ENCODE measurements at places on chromosomes 1 and 21.

- no peak for DNase-seq
Measured at GRCh38 chr1:20080441-20081352, 10.7 kb downstream of the PLA2G5 start.

DNA sequence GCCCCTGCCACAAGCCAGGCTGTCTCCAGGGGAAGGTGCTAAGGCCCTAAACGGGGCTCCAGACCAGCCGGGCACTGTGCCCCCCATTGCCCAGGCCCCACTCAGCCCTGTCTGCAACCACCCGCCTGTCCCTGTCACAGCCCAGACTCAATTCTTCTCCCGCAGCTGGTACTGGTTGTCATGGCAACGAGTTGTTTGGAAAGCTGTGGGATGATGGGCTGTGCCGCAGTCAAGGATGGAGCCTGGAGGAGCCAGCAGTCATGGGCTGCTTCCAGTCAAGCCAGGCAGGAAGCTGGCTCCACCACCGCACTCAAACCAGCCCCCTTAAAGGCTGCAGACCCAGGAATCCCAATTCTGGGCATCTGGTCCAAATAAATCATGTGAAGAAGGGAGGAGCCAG lies 4.2 kb downstream of the SPOCD1 start:
- no peak for DNase-seq

GRCh38 chr1:81954534-81955020 lies 153.8 kb downstream of the ADGRL2 start:
- DNase-seq, result no peak

- DNase-seq, result no peak
Measured at GRCh38 chr1:177913762-177914540, 55.9 kb downstream of the SEC16B start.

DNA sequence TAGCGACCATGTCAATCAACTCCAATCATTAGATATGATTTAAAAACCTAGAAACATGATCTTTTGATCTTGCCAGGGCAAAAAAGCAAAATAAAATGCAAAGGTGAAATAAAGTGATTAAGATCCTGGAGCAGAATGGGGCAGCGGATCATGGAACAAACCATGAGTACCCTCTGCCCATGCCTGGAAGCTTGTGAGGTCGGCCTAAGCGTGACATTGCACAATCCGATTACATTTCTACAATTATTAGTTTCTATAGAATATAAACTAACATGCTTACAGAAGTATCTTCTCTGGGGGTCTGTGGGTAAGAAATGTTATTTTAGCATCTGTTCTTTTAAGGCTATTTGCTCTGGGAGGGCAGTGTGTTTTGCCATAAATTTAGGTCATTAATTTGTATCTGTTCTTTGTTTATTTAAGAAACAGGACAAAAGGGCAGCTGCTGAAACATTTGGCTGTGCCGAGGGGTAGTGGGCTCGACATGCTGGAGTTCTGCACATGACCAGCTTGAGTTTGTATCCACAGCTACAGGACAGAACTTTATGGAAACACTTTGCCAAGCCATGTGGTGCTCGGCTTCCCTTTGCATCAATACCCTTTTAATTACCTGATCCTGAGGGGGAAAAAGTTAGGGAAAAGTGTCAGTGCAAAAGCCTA lies 55.9 kb downstream of the ZBTB18 start:
- no peak for DNase-seq

- no peak for DNase-seq
Measured at GRCh38 chr1:41618066-41618825, 133.8 kb upstream of the EDN2 start.

DNA sequence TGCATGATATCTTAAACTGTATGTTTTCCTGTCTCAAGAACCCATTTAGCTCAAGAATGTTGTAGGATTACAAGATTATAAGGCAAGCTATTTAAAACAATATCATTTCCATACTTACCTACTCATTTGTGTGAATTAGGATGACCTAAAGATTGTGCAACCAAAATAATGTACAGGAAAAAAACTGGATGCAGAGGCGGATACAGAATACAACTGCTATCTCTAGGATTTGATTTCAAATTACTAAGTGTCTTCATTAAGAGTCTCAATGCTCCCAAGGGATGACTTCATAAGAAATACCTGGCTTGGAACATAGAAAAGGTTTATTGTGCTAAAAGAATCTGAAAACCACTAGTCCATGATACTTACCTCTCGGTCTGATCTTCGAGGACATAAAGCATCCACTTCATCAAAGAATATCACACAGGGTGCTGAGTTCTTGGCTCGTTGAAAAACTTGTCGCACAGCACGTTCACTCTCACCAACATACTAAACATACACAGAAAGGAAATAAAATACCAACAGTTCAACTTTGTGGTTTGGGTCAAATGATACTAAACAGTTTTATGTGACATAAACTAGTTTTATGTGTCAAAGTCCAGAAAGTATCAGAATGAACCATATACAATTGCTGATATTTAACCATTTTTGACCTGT lies 54.9 kb downstream of the NVL start:
- no peak for DNase-seq

DNA sequence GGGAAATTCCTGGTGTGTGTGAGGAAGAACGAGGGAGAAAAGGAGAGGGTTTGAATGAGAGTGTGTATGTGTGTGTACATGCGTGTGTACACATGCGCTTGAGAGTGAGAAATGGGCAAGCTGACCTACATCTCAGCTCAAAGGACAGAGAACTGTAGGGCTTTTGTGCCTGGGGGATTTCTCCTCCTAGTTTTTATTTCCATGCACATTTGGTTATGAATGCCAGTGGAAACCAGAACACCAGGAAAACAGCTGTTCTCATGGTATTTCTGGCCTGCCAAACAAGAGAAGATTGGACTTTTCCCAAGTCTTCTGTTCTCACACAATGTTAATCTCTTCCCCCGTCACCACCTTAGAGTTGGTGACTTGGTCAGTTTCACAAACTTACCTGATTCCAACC lies 45.2 kb downstream of the SLC44A3 start:
- DNase-seq, result no peak

GRCh38 chr21:37829447-37829846 lies 86.8 kb downstream of the KCNJ6 start:
- DNase-seq, result no peak

DNA sequence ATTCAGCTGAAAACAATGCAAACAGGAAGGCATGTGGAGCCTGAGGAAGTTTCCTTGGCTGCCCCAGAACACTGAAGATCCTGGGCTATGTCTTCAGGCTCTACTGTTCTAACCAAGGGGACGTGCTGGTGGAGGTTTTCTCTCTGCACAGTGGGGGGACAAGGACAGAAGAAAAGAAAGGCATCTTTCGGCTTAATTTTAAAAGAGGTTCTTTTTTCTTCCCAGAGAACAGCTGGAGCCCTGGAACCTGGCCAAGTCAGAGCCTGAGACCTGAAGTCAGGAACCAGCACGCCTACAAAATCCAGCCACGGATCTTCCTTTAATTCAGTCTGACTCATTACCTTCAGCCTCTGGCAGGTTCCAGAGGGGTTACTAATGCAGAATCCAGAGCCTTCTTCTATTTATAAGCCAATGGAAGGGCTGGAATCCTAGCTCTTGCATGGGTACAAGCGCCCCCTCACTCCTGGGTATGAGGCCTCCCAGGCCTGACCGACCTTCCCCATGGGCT lies 19.8 kb downstream of the CTNNBIP1 start:
- DNase-seq, result no peak

DNA sequence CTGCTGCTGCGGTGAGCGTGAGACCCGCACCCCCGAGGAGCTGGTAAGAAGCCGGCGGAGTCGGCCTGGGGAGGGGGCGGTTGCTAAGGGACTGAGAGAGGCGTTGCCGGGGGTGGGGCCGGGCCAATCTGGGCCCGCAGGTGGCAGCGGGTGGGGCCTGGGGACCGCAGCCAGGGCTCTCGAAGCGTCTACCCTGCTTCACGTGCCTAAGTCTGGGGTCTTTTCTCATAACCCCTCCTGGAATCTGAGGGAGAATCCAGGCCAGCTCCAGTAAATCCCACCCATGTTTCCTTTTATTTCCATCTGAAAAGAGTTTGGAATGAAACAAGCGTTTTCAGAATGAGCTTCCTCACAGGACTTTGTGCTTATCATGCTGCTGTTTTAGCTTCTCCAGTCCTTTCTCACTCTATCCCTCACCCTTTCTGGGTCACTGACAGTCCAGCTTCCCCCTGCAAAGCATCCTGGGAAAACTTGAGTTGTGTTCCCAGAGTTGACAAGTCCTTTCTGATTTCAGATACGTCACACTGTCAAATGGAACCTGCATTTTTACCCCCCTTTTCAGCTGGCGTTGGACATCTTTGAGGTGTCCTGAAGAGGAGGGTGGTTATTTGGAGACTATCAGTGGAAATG lies 431 bp downstream of the CLCN6 start:
- DNase-seq, result no peak

DNA sequence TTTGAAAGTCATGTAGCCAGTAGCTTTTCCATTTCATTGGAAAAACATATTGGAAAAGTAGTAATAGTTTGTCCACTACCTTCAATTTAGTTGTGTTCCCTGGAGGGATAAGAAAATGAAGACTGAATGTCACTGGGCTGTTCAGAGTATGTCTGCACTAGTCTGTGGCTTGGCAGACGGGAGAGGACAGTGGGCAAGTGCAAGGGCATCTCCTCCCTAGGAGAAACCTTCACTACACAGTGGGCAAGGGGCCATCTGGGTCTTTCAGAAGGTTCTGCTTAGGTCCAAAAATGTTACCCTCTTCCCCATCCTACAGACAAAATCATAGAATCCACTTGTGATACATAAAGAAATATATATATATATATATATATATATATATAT lies 118.1 kb downstream of the C1orf21 start:
- no peak for DNase-seq

- no peak for DNase-seq
Measured at GRCh38 chr1:157288996-157289395, 150.8 kb upstream of the ETV3 start.

GRCh38 chr1:46420533-46420915 lies 26.4 kb downstream of the FAAH start:
- no peak for DNase-seq

- DNase-seq, result no peak
Measured at GRCh38 chr1:245041058-245041698, 113.6 kb upstream of the KIF26B start.

- no peak for DNase-seq
Measured at GRCh38 chr1:17893891-17894631, 138.9 kb downstream of the ACTL8 start.

DNA sequence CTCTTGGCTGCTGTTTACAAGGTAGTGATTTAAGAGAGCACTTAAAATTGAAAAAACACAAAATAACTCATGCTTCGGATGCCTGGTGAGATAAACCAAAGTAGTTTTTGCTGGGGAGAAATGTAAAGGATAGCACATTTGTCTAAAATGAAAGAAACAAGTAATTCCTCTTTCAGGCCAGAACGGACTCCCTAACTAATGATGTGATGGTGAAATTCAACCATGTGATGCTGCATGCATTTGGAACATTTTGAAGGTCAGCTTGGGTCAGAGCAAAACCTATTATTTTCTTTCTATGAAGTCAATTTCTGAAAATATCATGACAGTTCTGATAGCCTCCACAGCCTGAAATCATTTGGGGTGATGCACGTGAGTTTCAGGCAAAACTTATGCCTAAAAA lies 27.6 kb downstream of the NMNAT2 start:
- no peak for DNase-seq

GRCh38 chr1:64060611-64061302 lies 142.7 kb upstream of the UBE2U start:
- no peak for DNase-seq

GRCh38 chr1:172467446-172467845 lies 23.6 kb upstream of the PIGC start:
- DNase-seq, result no peak

- DNase-seq, result no peak
Measured at GRCh38 chr1:23290836-23291565, 53.1 kb downstream of the HNRNPR start.

GRCh38 chr1:170592591-170593111 lies 60.7 kb downstream of the GORAB start:
- DNase-seq, result no peak

DNA sequence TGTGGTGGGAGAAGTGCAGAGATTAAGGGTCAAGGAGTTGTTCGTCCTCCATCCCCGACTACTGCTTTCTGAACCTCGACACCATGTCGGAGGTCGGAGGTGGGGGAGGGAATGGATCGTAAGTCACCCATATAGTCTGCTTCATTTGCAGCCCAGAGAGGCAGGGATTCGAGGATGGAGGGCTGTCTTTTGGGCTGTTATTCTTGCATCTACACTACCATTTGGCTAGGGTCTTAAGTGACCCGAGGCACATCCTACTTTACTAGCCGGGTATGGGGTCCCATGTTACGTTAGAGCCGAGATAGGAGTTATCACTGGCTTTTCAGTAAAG lies 578 bp downstream of the USP21 start:
- DNase-seq, result no peak

GRCh38 chr1:170318736-170319135 lies 173.0 kb downstream of the NTMT2 start:
- no peak for DNase-seq

- no peak for DNase-seq
Measured at GRCh38 chr21:41583274-41583790, 75.4 kb upstream of the TMPRSS2 start.

DNA sequence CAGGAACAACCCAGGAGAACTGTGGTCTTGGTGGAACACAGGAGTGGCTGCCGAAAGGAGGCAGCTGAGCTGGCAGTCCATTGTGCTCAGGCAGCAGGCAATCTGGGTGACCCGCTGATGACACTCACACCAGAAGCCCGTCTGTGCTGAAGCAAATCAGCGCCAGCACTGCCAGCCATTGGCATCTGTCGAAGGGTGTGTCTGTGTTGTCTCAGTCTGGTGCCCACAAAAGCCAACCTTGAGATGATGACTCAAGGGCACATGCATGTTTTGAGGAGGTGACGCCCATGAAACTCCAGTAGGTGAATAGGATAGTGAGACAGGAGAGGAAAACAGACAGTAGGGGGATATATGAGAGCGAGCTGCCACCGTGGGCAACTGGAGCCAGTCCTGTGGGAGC lies 167.3 kb downstream of the KAZN start:
- DNase-seq, result no peak

GRCh38 chr1:47697616-47698335 lies 259.9 kb downstream of the FOXD2 start:
- no peak for DNase-seq

DNA sequence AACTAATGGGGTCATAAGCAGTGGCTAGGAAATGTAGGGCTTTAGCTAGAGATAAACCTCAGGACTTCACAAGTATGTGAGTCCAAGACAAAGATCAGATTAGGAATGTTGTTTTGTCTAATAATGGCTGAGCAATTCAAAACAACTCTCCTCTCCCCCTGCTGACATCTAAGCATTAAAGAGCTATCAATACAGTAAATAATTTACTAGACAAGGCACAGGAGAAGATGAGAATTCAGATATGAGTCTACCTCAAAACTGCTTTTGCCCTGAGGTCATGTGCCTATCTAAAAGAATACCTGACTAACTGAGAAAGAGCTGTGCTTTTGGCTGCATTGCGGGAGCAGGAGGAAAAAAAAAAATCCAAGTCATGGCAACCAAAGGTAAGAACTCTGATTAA lies 86.8 kb downstream of the SPATA17 start:
- DNase-seq, result no peak

Measured in SIG-M5 (cell line).